ENCODE measurements at places on chromosomes 7 and 10.

DNA sequence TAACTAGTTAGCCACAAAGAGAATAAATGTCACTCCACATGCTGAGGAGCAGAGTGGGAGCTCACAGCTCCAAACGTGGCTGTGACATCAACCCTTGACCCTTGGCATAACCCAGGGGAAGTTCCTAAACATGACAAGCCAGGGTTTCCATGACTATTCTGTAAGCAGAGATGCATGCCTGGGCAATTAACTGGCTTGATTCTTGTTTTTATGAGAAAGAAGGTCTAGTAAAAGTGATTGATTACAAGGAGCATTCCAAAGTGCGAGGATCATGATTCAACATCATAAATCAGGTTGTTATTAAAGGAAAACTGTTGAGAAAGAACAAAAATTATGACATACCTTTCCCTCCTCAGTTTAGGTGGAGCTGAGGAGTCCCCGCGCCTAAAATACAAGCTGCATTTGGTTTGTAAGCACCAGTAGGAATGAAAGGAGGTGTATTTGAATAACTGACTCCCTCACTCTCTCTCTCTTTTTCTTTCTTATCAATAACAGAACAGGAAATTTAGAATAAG lies 108.4 kb downstream of the SFMBT2 start:
- DNase-seq = no peak

DNA sequence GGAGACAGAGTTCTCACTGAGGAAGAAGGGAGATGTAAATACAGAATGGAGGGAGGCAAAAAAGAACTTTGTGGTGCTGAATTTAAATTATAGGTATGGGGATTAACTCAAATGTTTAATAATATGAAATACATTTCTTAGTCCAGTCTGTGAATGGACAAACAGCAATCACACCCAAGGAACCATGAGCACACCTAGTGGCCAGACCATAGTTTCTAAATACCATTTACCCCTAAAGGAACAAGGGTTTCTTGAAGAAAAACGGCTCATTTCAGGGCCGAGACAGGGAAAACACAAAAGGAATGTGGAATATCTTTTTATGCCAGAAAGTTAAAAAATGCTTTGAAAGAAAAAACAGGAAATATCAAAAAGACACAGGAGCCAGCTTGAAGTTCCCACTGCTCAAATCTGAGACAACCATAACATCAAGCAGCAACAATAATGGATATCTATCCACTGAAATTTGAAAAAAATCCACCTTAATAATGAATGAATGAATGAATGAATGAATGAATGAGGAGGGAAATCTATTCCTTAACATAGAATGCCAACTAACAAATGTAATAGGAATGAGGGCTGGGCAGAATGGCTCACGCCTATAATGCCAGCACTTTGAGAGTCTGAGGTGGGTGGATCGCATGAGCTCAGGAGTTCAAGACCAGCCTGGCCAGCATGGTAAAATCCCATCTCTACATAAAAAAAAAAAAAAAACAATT lies 8.6 kb downstream of the IPMK start:
- no peak for DNase-seq

DNA sequence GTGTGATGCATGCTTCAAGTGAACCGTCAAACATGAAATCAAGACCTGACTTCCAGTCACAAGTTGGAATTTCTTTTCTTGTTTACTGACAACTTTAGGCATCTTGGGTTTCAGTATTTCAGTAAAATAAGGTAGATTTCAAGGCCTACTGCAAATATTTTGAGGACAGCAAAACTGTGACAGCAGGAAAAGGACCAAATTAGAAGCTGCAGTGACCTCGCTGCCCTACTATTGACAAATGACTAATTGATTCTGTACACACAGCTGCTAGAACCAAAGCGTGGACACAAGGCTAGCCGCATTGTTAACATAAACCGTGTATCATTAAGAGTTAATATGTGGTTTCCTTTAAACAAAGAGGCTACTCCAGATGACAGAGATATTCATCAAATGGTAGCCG lies 105.7 kb upstream of the SEC61G start:
- DNase-seq = no peak

GRCh38 chr7:41316410-41316809 lies 386.5 kb downstream of the INHBA start:
- peak; percentile 87 for DNase-seq

GRCh38 chr10:26944261-26944882 lies 83.6 kb upstream of the ABI1 start:
- DNase-seq = no peak

- DNase-seq = no peak
Observed at GRCh38 chr7:825386-825785, 6.9 kb upstream of the SUN1 start.

GRCh38 chr7:133683182-133683454 lies 430.2 kb downstream of the EXOC4 start:
- DNase-seq = no peak

GRCh38 chr10:114404171-114405010 lies at the start of gene AFAP1L2:
Gene AFAP1L2, minus strand, starts transcription at chr10:114404502. Its CDS starts 47 bp downstream, at chr10:114404455.
- DNase-seq = no peak

GRCh38 chr10:118216571-118217170 lies 125.5 kb downstream of the FAM204A start:
- no peak for DNase-seq

Data from NCI-H226 (cell line).